ENCODE measurements at places on chromosomes 4 and X.

DNA sequence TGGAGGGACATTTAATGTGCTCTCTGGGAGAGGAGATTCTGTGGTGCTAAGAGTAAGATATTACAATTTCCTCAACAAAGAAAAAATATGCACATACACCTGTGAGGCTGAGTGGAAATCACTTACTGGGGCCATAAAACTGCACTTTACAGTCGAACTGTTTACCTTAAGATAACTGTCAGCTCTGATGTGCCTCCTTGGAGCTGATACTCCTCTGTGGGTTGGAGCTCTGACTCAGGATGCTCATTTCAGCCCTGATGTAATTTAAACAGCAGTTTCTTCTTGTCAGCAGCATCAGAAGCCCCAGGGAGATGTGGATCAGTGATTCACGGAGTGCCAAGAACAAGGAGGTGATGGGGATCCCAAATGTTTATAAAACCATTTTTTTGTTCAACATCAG is 241.9 kb upstream of the SFRP2 start:
- peak; percentile 32 for DNase-seq

DNA sequence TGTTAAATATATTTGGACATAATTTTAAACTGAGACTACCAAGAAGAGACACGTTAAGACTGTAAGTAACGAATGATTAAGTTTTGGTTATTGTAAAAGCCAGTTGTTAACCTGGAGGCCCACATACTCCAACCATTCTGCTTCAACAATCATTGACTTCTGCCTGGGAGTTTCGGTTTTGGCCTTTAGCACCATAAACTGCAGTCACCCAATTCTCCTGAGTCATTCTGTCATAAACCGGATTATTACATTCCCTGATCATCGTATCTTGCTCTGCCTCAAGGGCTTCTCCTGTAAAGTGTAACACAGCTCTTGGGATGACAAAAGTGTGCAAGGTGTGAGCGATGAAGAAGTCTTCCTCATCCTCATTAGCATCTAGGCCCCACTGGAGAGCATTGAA is 46.9 kb upstream of the PABPC1L2A start:
- no peak for DNase-seq

- DNase-seq: no peak
These were observed 126.8 kb downstream of the IRF2 start for GRCh38 chr4:184347251-184348239.

DNA sequence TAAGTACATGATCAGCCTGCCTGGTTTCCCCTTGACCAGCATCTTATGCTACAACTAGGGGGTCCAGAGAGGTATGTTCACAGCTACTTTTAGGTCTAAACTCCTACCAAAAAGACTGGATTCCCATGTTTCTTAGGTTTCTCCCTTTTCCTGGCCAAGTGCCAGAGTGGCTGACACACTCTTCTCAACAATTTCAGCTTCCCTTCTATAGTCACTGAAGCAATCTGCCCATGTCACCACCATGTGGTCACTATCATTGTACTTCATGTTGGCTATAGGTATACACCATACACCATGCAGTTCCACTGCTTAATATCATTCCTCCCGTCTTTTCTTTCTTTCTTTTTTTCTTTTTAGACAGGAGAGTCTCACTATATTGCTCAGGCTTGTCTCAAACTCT is 66.9 kb downstream of the KLHL13 start:
- DNase-seq: no peak

GRCh38 chrX:87924619-87925018 is 407.0 kb downstream of the KLHL4 start:
- DNase-seq: no peak

- DNase-seq: peak; percentile 62
These were observed 69.4 kb downstream of the HMGB2 start for GRCh38 chr4:173264684-173265185.

DNA sequence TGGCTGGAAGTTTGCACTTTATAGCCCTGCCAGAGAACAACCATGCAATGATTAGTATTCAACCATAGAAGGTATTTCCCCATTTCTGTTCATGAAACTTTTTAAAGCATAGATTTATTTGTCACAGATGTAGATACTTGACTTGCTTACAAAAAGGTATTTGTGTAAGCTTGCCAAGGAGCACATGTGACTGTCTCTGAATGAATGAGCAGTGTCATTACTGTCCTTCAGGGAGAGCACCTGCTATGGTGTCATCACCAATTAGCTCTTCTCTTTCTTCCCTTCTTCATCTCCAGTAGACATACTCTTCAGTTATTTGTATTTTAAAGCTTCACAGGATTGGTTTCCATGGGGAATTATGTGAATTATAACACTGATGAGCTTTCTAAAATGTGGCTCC is 1064.7 kb upstream of the GRIA3 start:
- no peak for DNase-seq

- DNase-seq: no peak
These were observed 67.1 kb upstream of the HS3ST1 start for GRCh38 chr4:11495818-11496217.

- DNase-seq: no peak
These were observed 31.0 kb downstream of the MTHFD2L start for GRCh38 chr4:74188912-74189311.

DNA sequence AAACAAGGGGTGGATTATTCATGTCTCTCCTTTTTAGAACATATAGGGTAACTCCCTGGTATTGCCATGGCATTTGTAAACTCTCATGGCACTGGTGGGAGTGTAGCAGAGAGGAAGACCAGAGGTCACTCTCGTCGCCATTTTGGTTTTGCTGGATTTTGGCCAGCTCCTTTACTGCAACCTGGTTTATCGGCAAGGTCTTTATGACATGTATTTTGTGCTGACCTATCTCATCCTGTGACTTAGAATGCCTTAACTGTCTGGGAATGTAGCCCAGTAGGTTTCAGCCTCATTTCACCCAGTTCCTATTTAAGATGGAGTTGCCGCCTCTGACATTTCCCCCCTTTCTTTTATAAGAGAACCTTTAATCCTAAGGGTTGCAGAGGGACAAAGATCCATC is 45.8 kb downstream of the MGST2 start:
- DNase-seq: no peak

DNA sequence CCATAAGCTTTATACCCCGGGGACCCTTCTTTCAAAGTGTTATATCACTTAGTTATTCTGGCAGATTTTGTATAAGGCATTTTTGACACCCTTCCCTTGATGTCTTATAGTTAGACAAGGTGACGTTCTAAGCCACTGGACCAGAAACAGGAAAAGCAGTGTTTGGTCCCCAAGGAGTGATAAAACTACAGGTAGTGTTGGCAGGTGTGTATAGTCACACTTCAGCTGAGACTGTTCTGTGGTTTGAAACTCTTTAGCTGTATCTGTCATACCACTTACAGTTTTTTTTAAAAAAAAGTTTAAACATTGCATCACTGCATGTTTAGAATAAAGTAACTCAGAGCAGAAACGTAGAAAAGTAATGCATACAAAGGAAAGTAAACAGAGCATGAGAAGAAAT is 48.5 kb downstream of the TLL1 start:
- DNase-seq: no peak

GRCh38 chr4:176376032-176376614 is 56.4 kb downstream of the SPCS3 start:
- DNase-seq: peak; percentile 74
